Activated T-cell treated with anti-CD3 and anti-CD28 coated beads for 4 hours (primary cell): ENCODE measurements at places on chromosomes 4 and X.

- DNase-seq, result no peak
Measured at GRCh38 chrX:17009856-17010625, 63.6 kb downstream of the REPS2 start.

DNA sequence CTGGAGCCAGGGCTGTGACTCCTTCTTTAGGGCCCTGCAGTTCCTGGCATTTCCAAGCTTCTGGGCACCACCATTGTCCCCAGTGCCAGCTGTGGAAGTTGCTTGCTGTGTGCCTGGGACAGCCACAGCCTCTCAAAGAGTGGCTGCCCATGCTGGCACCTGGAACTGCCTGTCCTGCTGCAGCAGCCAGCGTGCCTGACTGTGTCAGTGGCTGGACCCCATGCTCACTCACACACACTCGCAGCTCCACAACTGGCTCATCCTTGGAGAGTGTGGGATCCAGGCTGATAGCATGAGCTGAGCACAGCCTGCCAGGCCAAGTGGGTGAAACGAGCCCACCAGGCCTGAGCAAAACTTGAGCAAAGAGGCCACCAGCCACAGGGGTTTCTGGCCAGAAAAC is 1107.6 kb downstream of the C4orf33 start:
- DNase-seq, result no peak

- DNase-seq, result no peak
Measured at GRCh38 chr4:114263233-114263632, 283.8 kb upstream of the ARSJ start.

DNA sequence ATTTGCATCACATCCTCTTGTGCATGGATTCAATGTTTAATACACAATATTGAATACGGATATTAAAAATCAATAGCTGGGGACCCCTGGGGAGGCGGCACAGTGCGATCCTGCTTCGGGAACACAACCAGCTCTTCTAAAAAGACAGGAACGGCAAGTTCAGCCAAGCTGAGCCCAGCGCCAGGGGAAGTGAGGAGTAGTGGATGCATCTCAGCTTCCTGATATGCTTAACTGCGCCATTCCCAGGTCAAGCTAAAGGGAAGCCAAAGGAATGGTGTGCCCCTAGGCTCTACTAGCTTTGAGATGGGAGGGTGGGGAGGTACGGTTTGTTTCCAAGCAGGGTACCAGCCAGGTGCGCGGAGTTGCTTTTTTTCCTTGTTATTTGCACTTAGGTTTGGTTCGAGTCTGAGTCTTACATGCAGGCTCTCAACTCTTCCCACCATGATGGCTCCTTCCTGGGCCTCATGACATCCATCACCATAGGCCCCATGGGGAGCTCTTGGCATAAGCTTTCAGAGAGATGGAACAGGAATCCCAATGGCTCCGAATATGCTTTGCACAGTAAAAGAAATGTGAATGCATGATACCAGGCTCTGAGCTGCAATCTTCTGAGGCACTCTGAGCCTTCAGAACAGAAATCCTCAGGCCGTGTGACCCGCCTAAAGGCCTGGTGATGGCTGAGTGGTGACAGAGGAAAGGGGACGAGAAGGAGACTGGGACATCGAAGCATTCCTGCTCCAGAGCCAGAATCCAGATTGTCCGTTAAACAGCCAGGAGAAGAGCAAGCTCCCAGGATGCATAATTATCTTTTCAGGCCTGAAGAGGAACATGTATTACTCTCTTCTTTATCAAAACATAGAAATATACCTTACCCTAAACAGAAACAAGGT is 51.8 kb upstream of the BCOR start:
- DNase-seq, result no peak

DNA sequence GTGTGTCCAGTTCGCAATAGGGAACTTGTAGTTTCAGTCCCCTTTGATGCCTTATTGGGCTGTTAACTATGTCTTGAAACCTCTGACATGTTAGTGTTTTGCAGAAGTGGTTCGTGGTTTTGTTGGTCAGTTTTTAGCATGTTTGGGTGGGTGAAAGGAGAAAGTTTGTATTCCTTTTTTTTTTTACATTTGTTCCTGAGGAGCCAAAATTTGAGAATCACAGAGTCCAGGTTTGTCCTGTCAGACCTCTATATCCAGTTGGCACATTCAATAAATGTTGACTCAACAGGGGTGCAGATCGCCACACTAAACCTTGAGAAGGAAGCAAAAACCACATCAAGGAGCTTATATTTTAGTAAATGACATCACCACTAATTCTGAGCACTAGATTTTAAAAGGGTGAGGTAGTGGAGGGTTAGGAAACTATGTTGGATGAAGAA is 26.2 kb downstream of the DLG3 start:
- DNase-seq, result no peak

DNA sequence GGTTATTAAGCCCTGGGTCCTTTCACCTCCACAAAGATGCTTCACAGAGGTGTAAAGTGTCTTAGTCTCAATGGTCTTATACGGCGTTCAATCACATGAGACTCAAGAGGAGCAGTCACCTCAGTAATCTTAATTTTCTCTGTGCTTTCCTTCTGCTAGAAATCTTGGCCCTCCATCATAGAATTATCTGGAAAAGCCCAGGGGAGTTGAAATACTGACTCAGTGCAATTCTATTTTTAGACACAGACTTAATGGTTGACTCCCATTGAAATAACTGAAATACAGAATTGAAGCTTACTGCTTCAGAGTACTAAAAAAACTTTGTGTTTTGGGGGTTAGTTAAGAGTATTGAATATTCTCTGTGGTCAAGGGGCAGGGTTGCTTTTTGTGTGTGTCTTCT is 94.5 kb upstream of the IL15 start:
- DNase-seq, result no peak

GRCh38 chr4:85964298-85964697 is 395.6 kb downstream of the MAPK10 start:
- DNase-seq, result no peak

DNA sequence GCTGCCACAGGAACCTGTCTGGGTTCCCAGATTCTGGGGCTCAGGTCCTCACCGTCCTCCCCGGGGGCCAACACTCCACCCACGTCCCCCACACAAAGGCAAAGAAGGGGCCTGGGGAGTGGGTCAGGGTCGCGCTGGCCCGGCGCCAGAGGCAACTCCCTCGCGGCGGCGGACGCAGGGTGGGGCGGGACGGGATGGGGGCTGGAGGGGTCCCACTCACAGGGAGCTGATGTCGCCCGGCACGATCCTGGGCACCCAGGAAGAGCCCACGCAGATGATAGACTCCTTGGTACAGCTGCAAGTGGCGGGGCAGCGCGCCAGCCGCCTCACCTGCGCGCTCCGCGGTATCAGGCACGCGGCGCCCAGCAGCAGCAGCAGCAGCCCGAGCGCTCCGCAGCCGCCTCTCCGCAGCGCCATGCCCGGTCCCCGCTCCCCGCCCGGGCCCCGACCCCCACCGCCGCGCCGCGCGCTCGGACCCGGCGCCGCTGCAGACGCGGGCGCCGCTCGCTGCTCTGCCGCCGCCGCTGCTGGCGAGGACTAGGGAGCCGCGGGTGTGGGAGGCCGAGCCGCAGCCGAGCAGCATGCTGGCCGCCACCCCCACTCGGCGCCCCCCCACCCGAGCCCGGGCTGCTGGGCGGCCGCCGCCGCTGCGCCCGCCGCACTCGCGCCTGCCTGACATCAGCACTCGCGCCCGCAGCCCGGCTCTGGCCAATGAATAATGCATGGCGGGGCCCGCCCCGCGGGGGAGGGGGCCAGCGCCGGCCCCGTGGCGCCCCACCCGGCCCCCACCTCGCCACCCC is at the start of gene LGI2:
Gene LGI2, minus strand, starts transcription at position 670 of the 800 bp plus-strand sequence. Its CDS starts 253 bp downstream, at position 417.
- DNase-seq, result no peak

GRCh38 chrX:8987672-8988250 is 46.2 kb downstream of the FAM9B start:
- DNase-seq, result no peak

DNA sequence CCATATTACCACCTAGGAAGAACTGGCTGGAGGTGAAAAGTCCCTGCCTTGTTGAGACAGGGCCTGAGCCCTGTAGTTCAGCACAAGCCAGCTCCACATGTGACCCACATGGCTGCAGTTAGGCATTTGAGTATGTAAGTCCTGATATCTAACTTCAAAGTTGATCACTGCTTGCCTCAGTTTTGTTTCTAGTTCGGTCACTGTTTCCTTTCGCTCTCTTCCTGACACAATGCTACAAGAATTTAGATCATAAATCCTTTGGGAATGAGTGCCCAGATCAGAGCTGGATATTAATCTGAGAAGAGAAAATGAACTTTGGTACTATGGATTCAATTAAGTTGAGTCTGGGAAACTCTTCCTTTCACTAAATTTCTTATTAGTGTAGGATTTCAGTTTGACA is 48.4 kb downstream of the AKAP4 start:
- DNase-seq, result no peak

GRCh38 chrX:109925656-109926055 is 77.3 kb upstream of the TMEM164 start:
- no peak for DNase-seq

GRCh38 chr4:48778431-48779094 is 1.5 kb downstream of the FRYL start:
- no peak for DNase-seq

- DNase-seq, result no peak
Measured at GRCh38 chr4:77012726-77013125, 63.1 kb downstream of the CCNI start.

GRCh38 chrX:53483838-53484405 is 49.8 kb upstream of the HSD17B10 start:
- no peak for DNase-seq

DNA sequence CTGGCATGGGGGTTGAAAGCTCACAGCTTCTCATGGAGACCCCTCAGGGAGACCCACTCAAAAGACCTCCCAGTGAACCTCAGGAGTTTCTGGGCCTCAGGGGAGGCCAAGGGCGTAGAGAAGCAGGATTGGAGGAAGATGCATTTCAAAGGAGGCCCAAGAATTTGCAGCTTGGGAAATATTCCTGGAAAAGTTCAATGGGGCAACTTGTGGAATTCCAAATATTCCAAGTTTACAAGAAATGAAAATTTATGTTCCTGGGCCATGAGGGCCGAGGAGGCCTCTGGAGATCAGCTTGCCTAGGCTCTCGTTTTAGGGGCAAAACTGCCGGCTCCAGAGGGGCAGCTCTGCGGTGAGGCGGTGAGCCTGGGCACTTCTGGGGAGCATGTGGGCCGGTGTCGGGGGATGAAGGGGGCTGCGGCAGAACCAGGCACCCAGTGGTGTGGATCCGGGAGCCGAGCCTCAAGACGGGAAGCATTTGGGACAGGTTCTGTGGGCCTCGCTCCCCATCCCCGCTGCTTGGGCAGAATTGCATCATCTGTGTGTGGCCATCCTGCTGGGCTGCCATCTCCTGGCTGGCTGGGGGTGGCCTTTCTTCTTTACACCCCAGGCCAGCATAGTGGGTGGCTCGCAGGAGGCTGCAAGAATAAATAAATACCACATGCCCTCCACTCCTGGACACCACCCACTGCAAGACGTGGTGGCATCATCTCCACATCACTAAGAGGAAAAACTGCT is 54.6 kb upstream of the GPR78 start:
- DNase-seq, result no peak

GRCh38 chr4:2360396-2360730 is 58.1 kb downstream of the ZFYVE28 start:
- DNase-seq, result no peak

GRCh38 chrX:153055871-153056749 is at the start of gene PNMA3:
PNMA3 (plus strand) TSS chrX:153056470; CDS start chrX:153057056, 586 bp downstream.
- DNase-seq, result no peak

GRCh38 chr4:18394656-18395055 is 373.1 kb upstream of the LCORL start:
- DNase-seq, result no peak

GRCh38 chrX:14448406-14448805 is 80.9 kb upstream of the GLRA2 start:
- DNase-seq, result no peak

DNA sequence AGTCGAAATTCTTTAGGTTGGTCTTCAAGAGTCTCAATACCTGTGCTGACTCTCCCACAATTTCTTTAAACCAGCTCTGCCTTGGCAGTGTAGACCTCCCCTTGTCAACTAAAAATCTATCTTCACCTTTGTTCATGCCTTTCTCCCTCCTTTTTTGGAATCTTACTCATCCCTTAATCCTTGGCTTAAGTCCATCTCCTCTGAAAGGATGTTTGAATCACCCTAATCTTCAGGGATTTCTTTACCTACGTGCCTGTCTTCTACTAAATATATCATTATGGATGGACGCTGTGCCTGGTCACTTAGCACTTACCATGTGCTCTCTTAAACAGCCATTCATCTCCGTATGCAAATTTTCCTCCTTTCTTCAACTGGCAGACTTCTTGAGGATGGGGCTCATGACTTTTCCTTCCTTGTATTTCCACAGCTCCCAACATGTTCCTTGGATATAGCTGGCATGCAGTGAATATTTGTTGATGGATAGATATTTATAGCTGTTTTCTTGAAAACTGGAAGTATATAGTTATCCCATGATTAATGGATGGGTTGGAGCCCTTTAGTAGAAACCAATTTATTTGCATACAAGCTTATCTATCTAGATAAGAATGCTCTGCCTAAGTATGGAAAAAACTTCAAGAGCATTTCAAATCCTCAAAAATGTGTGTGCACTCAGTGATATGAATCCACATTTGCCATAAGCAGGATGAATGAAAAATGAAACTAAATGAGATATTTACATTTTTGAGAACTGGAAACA is 166.6 kb downstream of the SPRY1 start:
- no peak for DNase-seq

- no peak for DNase-seq
Measured at GRCh38 chr4:123297836-123298235, 98.8 kb upstream of the SPRY1 start.

- DNase-seq, result no peak
Measured at GRCh38 chrX:28876901-28877300, 289.7 kb downstream of the IL1RAPL1 start.
